ENCODE measurements at places on chromosomes 16 and 17. TPM values are rescaled to one million over a fixed set of nuclear protein-coding genes. Genes with fewer than 3 reads are reported as not detected.

GRCh38 chr17:74904687-74905409 lies 11.4 kb upstream of the FADS6 start:
- peaks cover 30% of the 10 kb centered on the region for H3K4me1 ChIP-seq
- H3K36me3 ChIP-seq = no peaks in the 10 kb centered on the region
- H3K27me3 ChIP-seq = no peaks in the 10 kb centered on the region
- H3K27ac ChIP-seq = no peak overlapping the region
- DNase-seq = no peak
- H3K4me3 ChIP-seq = no peak overlapping the region

Gene CHST5
- total RNA-seq = 0.32 TPM

Gene PLK1
- total RNA-seq = 144 TPM

Gene CCDC200
- total RNA-seq = not detected

DNA sequence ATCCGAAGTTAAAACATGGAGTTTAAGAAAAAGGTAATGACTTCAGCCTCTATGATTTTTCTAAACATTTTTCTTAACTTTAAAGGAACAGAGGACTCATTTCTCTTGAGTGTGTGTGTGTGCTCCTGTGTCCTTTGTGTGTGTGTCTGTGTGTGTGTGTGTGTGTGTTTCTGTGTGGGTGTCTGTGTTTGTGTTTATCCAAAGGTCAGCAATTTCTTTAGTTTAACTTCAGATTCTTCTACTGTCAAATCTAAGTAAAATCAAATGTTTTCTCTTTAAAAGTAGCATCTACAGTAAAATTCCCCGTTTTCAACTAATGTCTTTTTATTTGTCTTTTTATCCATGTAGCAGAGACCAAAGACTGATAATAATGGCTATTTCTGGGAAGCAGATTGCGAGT lies 31.8 kb downstream of the HSBP1 start:
- no peak overlapping the region for H3K4me3 ChIP-seq
- H3K4me1 ChIP-seq = peaks cover 9% of the 10 kb centered on the region
- no peak overlapping the region for H3K27ac ChIP-seq
- DNase-seq = no peak

GRCh38 chr16:69131167-69131838 lies 1.1 kb downstream of the CHTF8 start:
- H3K36me3 ChIP-seq = peaks cover 34% of the 10 kb centered on the region
- H3K4me3 ChIP-seq = peak overlapping the region; percentile 88
- no peaks in the 10 kb centered on the region for H3K27me3 ChIP-seq
- DNase-seq = no peak
- peaks cover 20% of the 10 kb centered on the region for H3K4me1 ChIP-seq
- peak overlapping the region; percentile 96 for H3K27ac ChIP-seq

GRCh38 chr16:11896486-11897176 lies 19.1 kb downstream of the GSPT1 start:
- H3K27me3 ChIP-seq = no peaks in the 10 kb centered on the region
- no peak overlapping the region for H3K27ac ChIP-seq
- H3K36me3 ChIP-seq = peaks cover 17% of the 10 kb centered on the region

Gene CCL8
- total RNA-seq = not detected

DNA sequence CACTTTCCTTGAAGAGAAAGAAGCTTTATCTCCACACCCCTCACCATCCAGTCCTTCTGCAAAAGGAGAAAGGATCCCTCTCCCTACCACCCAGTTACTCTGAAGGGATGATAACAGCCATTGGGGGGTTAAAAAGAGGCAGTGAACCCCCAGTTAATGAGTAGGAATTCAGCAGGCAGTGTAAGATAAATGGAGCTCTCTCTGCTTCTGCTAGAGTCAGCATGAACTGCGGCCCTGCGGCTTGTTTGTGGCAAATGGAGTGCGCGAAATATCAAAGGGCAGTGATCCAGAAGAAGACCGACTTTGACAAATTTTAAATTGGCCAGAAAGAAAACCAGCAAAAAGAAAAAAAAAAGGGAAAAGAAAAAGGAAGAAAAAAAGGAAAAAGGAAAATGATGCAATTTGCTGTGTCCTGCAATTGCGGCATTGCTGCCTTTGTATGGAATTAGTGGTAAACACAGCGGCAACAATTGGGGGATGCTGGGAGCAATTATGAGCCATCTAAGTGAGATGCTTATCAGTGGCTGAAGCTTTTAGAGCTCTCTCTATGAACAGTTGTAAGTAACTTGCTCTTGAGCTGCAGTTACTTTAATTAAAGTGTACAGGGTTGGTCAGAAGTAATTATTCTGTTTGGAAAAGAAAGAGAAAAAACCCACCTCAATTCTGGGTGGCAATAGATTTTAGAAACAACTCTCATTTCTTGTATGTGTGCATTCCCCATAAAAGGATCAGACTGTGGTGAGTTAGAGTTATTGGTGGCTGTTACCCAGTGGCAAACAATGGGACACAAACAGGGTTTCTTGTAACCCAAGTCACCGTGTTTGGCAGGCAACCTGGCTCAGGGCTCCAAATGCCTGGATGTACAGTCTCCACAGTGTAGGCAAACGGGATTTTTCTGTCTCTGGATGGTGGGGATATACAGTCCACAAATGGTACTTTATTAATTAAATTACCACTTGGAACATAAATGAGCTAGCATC lies 161.3 kb downstream of the AATF start:
- no peaks in the 10 kb centered on the region for H3K4me1 ChIP-seq
- no peaks in the 10 kb centered on the region for H3K27me3 ChIP-seq
- H3K36me3 ChIP-seq = peaks cover 31% of the 10 kb centered on the region
- no peak for DNase-seq
- H3K4me3 ChIP-seq = no peak overlapping the region

- no peak overlapping the region for H3K27ac ChIP-seq
- no peak overlapping the region for H3K4me3 ChIP-seq
- H3K4me1 ChIP-seq = no peaks in the 10 kb centered on the region
- H3K36me3 ChIP-seq = no peaks in the 10 kb centered on the region
- no peak for DNase-seq
These were observed 324.0 kb downstream of the SNX29 start for GRCh38 chr16:12300490-12300889.

- peaks cover 14% of the 10 kb centered on the region for H3K27me3 ChIP-seq
- H3K4me1 ChIP-seq = peaks cover 16% of the 10 kb centered on the region
- no peak for DNase-seq
- H3K27ac ChIP-seq = no peak overlapping the region
- H3K36me3 ChIP-seq = no peaks in the 10 kb centered on the region
These were observed 2.0 kb upstream of the FOXF1 start for GRCh38 chr16:86508028-86508946.

GRCh38 chr17:61503961-61504360 lies 51.7 kb downstream of the TBX4 start:
- H3K27ac ChIP-seq = peak overlapping the region; percentile 69
- no peaks in the 10 kb centered on the region for H3K27me3 ChIP-seq
- H3K36me3 ChIP-seq = no peaks in the 10 kb centered on the region

DNA sequence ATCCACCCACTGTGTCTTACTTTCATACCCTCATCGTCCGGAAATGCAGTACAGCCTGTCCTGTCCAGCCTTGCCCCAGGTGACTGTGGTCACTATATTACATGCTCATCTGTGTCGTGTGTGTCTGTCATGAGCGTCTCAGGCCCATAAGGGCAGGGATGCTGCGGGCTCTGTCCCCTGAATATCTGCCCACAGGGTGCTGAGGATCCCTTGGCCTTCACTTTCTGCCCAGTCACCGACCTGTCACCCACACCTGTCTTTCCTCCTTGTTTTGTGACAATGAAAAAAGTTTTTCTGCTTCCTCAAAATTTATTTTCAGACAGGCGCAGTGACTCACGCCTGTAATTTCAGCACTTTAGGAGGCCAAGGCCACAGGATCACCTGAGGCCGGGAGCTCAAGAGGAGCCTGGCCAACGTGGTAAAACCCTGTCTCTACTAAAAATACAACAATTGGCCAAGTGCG lies 1.4 kb upstream of the CTRB1 start:
- H3K27me3 ChIP-seq = no peaks in the 10 kb centered on the region
- DNase-seq = no peak
- H3K27ac ChIP-seq = no peak overlapping the region

Gene TNFRSF17
- total RNA-seq = not detected

Gene SPNS2
- 1.6 TPM for total RNA-seq

DNA sequence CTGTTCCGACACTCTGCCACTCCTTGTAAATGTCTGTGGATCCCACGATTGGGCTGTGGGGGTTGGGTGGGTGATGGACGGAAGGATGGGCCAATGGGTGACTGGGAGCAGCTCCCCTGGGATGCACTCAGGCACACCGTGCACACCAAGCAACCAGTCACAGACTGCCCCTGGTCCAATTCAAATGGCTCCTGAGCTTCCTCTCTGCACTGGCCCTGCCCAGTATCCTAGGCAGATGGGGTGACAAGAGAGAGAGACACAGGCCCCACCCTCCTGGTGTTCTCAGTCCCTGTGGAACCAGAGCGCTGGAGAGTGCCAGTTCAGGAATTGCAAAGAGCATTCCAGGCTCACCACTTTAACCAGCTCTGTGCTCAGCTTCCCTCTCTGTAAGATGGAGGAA lies 32.8 kb downstream of the BEAN1 start:
- H3K4me3 ChIP-seq = no peak overlapping the region
- DNase-seq = no peak
- peaks cover 8% of the 10 kb centered on the region for H3K4me1 ChIP-seq

- DNase-seq = no peak
- peaks cover 5% of the 10 kb centered on the region for H3K36me3 ChIP-seq
- H3K4me3 ChIP-seq = peak overlapping the region; percentile 20
- peaks cover 90% of the 10 kb centered on the region for H3K4me1 ChIP-seq
These were observed 333.7 kb downstream of the SEC14L1 start for GRCh38 chr17:77474292-77474988.

DNA sequence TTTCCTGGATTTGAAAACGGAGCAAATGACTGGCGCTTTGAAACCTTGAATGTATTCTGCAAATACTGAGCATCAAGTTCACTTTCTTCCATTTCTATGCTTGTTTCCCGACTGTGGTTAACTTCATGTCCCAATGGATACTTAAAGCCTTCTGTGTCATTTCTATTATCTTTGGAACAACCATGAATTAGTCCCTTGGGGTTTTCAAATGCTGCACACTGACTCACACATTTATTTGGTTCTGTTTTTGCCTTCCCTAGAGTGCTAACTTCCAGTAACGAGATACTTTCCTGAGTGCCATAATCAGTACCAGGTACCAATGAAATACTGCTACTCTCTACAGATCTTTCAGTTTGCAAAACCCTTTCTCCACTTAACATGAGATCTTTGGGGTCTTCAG lies 32.3 kb downstream of the BRCA1 start:
- no peak for DNase-seq
- H3K27me3 ChIP-seq = no peaks in the 10 kb centered on the region
- peaks cover 18% of the 10 kb centered on the region for H3K36me3 ChIP-seq
- H3K27ac ChIP-seq = no peak overlapping the region
- no peaks in the 10 kb centered on the region for H3K4me1 ChIP-seq

DNA sequence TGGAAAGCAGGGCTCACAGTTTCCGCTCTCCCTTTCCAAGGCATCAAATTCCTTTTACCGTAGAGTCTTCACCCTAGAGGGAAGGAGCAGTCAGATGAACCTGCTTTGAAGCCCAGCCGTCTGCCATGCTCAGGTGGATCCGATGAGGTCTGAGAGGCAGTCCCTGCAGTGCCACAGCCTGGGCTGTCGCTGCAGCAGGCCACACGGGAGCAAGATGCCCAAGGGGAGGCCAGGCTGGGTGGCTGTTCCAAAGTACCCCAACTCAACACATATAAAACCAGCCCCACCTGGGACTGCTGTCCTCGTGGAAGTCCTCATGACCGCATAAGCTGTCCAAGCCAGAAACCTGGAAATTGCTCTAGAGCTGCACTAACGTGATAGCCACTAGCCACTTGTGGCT lies 4.9 kb upstream of the LIMD2 start:
- H3K27ac ChIP-seq = no peak overlapping the region
- peaks cover 5% of the 10 kb centered on the region for H3K4me1 ChIP-seq
- H3K36me3 ChIP-seq = peaks cover 11% of the 10 kb centered on the region

Gene LRRC37A
- total RNA-seq = 1.2 TPM

DNA sequence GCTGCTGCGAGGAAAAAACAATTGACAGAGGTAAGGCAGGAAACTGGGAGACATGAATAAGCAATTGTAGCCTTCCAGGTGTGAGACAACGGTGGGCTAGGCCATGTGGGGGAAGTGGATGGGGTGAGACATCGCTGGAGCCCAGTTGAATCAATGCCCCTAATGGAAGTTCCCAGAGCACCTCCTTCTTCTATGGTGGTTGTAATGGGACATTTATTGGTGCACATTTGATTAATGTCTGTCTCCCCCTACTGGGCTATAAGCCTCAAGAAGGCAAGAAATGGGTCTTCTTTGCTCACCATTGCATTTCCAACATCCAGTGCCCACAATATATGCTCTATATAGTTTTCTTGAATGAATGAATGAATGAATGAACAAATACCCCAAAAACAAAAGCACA lies 22.7 kb upstream of the CD300E start:
- no peaks in the 10 kb centered on the region for H3K36me3 ChIP-seq
- H3K4me1 ChIP-seq = no peaks in the 10 kb centered on the region
- peaks cover 79% of the 10 kb centered on the region for H3K27me3 ChIP-seq
- H3K27ac ChIP-seq = no peak overlapping the region
- DNase-seq = peak; percentile 54
- H3K4me3 ChIP-seq = no peak overlapping the region

DNA sequence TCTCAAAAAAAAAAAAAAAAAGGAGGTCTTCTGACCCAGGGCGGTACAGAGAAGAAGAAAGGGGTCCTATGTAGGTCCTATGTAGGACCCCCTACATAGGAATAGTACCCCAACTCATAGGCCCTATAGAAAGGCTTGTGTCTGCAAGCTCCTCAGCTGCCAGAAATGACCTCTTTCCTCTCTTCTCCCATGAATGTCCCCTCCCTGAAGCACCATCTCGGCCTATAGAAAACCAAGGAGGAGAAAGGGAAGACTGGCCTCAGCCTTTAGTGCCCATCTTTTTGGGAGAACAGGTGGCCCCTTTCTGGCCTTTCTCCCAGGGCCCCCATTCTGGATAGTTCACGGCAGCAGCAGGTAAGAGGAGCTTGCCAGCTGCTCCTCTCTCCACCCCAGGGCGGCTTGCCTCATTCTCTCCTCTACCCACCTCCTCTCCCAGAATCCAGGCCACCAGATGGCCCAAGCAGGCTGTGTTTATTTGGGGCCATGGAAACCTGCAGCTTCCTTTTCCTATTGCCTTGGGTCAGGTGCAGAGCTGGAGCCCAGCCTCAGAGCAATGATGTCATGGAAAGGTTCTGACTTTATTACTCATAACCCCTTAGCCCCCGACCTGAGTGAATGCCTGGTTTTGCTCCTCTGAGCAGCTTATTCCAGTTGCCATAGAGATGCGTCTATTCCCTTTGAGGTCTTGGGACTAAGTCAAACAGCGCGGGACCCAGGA lies 1.6 kb upstream of the MRPL58 start:
- DNase-seq = no peak
- H3K4me3 ChIP-seq = no peak overlapping the region
- peaks cover 11% of the 10 kb centered on the region for H3K4me1 ChIP-seq
- H3K36me3 ChIP-seq = no peaks in the 10 kb centered on the region

Measured in HCT116 (cell line).